Esophagus muscularis mucosa (tissue), 4 donors: ENCODE measurements at places on chromosomes 3 and 15. TPM values are rescaled to one million over a fixed set of nuclear protein-coding genes. Genes with fewer than 3 reads are reported as not detected.

ZNF502 gene
- 5.6 TPM for total RNA-seq

RPN1 gene
- 190 TPM for total RNA-seq

ITPKA gene
- total RNA-seq = 2.5 TPM

GRCh38 chr3:71361334-71361890, 222.1 kb downstream of the FOXP1 start:
- DNase-seq = no peak
